ENCODE measurements at places on chromosomes 5 and 9. TPM values are rescaled to one million over a fixed set of nuclear protein-coding genes. Genes with fewer than 3 reads are reported as not detected.

Gene GPR151
- not detected for total RNA-seq

Gene PCDHGC5
- total RNA-seq: not detected

Gene BARHL1
- not detected for total RNA-seq

Gene TAF11L10
- total RNA-seq: not detected

Gene ABCA1
- 43.4 TPM for total RNA-seq

Gene SLC6A7
- total RNA-seq: 0.10 TPM

Gene IRX1
- not detected for total RNA-seq

Gene EQTN
- not detected for total RNA-seq

Gene OGN
- total RNA-seq: 0.21 TPM

Gene NUTM2G
- not detected for total RNA-seq

Gene ZNF879
- 4.1 TPM for total RNA-seq

Gene SPATA31E1
- total RNA-seq: not detected

Gene KCNMB1
- total RNA-seq: 1.8 TPM

Gene PRDM9
- total RNA-seq: not detected

Gene FAM221B
- not detected for total RNA-seq

Gene SIT1
- 9.6 TPM for total RNA-seq

Gene MED22
- 11.4 TPM for total RNA-seq

Measured in mononuclear cell (primary cell).